ENCODE measurements at places on chromosomes 11 and 22.

- DNase-seq = no peak
Measured at GRCh38 chr11:13338427-13339069, 61.0 kb downstream of the BMAL1 start.

DNA sequence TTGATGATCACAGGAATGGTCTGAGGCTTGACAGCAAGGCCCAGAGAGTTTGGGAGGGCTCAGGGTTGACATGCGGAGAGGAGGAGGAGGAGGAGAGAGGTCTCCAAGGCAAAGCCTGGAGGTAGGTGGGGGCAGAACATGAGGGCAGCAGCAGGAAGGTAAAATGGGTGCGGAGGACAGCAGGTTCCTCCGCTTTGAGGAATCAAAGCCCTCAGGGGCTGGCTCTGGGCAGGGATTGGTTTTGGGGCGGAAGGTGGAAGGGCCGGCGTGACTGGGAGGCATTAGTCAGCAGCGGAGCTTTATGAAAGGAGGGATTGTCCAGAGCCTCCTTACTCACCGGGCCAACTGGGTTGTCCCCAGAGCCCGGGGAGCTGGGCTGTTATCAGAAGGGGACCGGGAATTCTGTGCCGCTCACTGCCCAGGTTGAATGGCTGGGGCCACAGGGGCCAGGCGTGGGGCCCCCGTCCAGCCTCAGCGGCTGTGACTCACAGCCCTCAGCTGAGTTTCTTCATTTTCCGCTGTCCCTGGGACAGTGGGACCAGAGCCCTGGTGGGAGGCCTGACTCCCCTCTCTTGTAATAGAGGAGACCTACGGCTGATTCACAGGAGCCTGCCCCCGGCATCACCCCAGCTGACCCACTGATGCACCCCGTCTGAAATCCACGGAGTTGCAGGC lies 36.2 kb downstream of the LIF start:
- no peak for DNase-seq

GRCh38 chr11:85663080-85663752 lies 1.7 kb downstream of the CREBZF start:
- DNase-seq = peak; percentile 4

DNA sequence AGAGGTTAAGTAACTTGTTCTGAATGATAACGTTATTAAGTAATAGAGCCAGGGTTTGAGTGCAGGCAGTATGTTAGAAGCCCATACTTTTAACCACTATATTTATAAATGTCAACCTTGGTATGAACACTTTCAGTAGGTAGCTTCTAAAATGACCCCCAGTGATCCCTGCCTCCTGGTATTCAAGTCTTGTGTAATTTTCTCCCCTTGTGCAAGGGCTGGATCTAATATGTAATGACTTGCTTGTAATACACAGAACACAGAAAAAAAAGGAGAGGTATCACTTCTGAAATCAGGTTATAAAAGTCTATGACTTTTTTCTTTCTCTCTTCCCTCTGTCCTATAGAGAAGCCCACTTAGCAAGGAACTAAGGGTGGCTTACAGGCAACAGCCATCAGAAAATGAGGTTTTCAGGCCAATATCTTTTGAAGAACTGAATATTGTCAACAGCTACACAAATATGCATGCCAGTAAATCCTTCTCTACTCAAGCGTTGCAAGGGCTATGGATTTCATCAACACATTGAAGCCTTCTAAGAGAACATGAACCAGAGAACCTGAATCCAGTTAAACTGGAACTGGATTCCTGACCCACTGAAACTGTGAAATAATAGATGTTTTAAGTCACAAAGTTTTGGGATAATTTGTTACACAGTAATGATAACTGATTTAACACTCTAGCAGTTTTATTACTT lies 712.3 kb downstream of the METTL15 start:
- DNase-seq = no peak

DNA sequence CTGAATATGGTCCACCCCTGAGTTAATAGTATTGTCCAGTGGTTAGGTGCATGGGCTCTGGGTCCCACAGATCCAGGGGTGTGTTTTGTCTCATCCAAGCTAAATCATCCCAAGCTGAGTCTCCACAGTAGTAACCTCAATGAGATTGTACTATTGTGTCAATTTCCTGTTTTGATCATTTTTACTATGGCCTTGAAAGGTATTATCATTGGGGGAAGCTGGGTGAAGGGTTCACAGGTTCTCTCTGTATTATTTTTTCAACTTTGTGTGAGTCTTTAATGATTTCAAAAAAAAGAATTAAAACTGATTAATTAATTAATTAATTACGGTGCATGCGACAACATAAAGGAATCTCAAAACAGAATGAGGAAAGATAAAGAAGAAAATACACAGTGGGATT lies 266.1 kb downstream of the MN1 start:
- no peak for DNase-seq

DNA sequence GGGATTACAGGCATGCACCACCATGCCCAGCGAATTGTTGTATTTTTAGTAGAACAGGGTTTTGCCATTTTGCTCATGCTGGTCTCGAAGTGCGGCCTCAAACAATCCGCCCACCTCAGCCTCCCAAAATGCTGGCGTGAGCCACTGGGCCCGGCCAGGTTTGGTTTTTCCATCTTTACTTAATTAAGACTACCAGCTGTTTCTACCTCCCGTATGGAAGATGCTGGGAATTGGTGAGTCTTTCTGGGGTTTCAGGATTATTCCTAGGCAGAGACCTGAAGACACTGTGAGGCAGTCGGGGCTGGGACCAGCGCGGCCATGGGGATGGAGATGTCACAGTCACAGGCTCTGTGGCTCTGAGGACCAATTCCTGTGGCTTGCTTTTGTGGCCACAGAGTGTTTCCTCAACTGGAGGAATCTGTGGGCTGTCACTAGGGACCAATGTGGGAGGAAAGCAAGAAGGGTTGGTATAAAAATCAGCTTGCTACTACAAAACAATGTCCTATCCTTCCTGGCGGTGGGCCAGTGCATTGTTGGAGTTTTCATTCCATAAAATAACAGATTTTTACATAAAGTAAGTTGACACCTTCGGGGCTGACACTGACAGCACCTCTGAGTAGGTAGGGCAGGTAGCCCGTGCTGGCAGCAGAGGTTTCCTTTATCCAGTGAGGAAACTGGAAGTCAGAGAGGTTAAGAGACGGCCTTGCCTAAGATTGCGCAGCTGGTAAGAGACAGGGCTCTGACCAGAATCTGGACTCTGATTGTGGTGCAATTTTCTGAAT lies 8.4 kb upstream of the FTH1 start:
- DNase-seq = no peak

GRCh38 chr22:46551996-46552395 lies 14.6 kb upstream of the CELSR1 start:
- DNase-seq = no peak

DNA sequence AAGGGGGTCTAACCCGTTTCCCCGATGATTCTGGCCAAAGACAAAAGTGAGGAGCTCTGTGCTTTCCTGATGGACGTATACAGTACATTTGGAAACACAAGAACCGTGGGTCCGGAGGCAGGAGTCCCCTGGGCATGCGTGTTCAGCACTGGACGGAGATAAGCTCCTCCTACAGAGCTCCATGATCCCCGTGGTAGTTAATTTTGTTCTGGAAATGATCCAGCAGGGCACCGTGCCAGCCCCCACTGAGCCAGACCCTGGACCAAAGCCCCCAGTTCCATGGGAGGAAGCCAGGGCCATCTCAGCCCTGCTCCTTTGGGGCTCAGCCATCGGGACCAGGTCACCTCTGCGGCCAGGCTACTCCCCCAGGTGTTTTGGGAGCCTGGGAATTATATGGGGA lies 83.3 kb downstream of the TRMU start:
- no peak for DNase-seq

DNA sequence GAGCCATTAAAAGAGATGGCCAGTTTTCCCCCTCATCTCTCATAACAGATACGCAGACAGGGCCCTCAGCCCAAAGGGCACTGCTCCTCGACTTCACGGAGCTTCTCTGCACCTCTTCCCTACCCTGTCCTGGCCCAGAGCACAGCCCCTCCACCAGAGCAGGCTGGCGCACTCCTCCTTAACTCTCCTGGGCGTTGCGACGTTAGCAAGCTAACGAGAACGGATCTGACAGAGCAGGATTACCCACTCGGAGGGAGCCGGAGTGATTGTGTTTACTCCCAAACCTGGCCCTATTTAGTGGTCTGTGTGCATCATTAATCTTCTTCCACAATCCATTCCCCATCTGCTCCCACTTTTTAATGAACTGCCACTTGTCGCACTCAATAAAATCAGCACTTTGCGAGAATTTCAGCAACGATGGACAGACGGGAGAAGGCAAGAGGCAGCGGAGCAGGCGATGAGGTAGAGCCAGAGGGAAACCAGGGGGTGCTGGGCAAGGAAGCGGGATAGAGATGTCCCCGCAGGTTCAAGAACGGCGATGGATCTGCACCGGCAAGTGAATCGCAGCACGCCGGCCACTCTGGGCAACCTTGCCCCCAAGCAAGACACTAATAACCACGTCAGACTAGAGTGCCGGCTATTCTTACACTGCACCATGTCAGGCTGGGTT lies 159.4 kb downstream of the BUD13 start:
- DNase-seq = no peak

DNA sequence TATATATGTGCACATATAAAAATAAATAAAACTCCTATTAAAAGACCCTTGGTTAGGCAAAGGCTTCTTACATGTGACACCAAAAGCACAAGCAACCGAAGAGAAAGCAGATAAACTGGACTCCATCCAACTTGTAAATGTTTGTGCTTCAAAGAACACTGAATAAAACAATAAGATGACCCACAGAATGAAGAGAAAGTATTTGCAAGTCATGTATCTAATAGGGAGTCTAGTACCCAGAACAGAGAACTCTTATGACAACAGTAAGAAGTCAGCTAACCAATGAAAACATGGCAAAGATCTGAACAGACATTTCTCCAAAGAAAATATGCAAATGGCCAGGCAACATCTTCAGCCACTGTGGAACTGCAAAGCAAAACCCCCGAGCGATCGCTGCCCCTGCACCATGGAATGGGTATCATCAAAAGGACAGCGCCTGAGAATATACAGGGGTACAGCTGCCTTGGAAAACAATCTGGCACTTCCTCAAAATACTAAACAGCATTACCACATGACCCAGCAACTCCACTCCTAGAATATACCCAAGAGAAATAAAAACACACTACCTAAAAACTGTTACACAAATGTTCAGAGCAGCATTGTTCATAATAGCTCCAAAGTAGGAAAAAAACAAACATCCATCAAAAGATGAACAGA lies 17.2 kb downstream of the BRD1 start:
- no peak for DNase-seq

- DNase-seq = peak; percentile 5
Measured at GRCh38 chr11:110710628-110711381, 1.4 kb downstream of the ARHGAP20 start.

DNA sequence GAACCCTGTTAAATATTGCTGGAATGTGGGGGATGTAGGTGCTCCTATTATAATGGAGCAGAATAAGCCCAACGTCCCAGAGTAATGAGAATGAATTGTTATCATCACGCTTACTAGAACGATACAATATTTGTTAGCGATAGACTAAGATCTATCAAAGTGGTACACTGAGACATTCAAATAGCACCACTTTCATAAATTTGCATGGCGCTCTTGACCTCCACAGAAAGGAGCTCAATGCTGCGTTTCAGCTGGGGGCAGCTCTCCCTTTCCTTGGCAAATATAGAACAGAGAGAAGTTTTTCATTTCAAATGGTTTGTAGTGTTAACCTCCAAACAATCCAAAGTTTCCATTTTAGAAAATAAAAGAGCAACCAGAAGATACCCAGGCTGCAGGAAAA lies 38.2 kb upstream of the BLID start:
- DNase-seq = no peak

GRCh38 chr11:35148163-35148837 lies 9.3 kb downstream of the CD44 start:
- DNase-seq = no peak

DNA sequence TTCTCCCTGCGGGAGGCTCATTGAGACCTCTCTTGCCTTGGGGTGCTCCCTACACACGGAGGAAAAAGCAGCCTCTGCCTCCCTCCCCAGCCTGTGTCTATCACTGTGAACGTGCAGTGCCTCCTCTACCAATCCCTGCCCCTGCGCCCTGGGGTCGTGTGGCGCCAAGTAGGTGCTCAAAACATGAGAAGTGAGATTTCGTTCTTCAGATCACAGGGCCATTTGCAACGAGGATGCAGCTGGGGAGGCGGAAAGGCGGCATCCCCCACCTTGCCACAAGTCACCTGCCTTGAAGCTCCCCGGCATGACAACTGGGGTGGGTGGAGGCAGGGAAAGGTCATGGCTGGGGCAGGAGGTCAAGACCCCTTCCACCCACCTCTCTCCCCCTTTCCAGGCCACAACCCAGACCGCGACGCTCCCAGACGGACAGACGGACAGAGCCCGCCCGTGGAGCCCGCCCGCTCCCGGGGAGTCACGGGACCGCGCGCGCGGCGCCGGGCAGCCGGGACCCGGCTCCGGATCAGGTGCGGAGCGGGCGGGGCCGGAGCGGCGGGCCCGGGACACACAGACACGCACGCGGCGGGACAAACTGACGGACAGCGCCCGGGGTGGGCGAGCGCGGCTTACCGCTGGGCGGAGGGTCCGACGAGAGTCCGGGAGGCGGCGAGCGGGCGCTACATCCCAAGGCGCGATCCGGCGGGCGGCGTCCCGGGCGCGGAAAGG lies 485 bp downstream of the KCNJ4 start:
- peak; percentile 38 for DNase-seq

DNA sequence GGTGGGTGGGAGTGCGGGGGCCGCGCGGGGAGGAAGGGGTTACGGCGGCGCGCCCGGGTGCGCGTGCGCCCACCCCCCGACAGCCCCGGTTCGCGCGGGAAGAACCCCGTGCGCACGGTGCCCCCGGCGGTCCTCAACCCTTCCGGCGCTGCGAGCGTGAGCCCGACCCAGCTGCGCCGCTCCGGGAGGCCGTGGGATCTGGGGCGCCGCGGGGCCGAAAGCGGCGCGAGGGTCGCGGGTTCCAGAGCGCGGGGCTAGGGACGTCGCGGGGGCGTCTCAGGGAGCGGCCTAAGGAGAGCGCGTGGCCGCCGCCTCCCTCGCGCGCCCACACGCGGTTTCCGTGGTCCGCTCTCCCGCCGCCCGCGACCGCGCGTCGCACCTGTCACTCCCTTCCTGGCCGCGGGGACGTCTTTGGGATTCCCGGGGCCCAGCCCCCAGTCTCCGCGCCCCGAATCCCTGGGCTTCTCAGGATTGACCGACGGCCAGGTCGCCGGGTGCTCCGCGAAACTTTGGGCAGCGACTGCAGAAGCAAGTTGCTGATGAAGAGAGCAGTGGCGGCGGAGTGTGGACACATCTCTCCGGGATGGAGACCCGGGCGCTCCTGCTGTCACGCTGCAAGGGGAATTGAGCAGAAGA lies 582 bp downstream of the SREBF2 start:
- peak; percentile 50 for DNase-seq

DNA sequence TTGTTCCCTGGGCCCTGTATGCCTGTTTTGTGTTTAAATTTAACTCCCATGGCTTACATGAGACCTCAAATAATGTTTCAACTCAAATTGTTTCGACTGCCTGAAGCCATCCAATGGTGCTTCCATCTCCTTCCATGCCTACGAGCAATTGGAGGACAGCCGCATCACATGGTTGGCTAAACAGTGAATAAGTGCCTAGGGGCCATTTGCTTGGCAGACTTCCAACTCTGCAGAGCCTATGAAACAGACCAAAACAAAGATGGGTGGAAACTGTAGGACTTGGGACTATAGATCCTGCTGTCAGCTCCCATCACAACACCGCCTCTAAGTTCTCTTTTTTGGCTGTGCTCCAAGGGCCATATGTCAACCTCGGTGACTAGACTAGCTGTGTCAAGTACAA lies 84.1 kb downstream of the PARVA start:
- no peak for DNase-seq

- no peak for DNase-seq
Measured at GRCh38 chr11:61639816-61640443, 40.3 kb upstream of the DAGLA start.

GRCh38 chr11:79285756-79286155 lies 155.1 kb downstream of the TENM4 start:
- no peak for DNase-seq

- DNase-seq = no peak
Measured at GRCh38 chr11:80958361-80958760, 1517.5 kb upstream of the TENM4 start.

Measured in naive B cell (primary cell).